ENCODE measurements at places on chromosomes 4 and X. TPM values are rescaled to one million over a fixed set of nuclear protein-coding genes. Genes with fewer than 3 reads are reported as not detected.

Gene DGKQ
- 4.8 TPM for total RNA-seq

Gene NRK
- total RNA-seq, result 0.16 TPM

Gene PCDH10
- 4.5 TPM for total RNA-seq

Gene CTAG2
- total RNA-seq, result not detected

Gene TEX13D
- 0.14 TPM for total RNA-seq

Gene TXK
- 1.7 TPM for total RNA-seq

All from motor neuron (in vitro differentiated cells).